ENCODE measurements at places on chromosomes 5 and 9.
A peak's percentile ranks its signal among the peaks of the same experiment; 100 is the strongest.

DNA sequence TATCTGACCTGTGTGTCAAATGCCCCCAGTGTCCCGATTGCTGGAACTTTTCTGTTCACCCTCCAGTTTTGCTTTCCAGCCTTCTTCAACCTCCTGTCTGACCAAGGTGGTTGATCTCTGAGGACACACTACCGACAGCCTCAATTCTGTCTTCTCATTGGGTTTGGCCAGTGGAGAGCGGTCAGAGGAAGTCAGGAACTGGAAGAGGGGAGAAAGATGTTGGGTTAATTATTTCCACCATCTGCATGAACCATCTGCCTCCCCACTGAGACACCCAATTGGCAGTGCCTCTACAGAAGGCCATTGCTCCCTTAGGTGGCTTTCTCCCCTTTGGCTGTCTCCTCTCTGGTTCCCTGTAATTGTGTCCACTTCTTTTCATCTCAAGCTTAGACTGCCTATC lies 154.3 kb upstream of the RAI14 start:
- DNase-seq, result no peak

- no peak for DNase-seq
These were observed 384.6 kb downstream of the BRINP1 start for GRCh38 chr9:118984607-118985006.

DNA sequence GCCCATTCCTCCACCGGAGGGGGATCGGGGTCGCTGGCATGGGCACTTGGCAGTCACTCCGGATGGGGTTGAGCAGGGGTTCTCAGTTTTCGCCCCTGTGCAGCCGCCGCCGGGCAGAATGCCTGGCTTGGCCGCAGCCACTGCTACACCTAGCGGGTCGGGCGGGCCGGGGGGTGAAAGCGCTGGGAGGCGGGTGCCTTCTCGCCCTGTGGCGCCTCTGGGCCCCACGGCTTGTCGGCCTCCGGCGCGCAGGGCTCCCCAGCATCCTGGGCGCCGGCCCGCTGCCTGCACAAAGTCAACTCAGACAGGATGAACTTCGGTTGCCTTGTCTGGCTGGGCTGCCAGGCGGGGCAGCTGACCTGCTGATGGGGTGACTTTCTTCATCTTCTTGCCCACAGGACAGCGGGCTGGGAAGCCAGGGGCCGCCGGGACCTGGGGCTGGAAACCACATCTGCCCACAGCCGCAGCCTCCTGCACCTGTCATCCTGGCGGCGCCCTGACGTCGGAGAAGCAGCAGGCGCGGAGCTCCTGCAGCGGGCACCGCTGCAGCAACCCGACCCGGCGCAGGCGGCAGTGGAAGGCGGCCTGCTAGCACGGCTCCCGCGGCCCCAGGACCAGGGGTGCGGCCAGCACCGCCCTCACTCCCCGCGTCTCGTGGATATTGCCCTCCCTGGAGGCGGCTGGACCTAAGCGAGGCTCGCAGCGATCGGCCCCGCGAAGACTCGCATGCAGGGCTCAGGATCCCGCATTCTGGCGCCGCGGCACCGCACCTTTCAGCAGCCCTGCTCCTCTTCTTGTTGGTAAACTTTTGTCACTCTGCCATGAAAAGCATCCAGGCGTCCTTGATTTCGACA lies 1.3 kb upstream of the ANKRD18A start:
- DNase-seq, result peak; percentile 13

DNA sequence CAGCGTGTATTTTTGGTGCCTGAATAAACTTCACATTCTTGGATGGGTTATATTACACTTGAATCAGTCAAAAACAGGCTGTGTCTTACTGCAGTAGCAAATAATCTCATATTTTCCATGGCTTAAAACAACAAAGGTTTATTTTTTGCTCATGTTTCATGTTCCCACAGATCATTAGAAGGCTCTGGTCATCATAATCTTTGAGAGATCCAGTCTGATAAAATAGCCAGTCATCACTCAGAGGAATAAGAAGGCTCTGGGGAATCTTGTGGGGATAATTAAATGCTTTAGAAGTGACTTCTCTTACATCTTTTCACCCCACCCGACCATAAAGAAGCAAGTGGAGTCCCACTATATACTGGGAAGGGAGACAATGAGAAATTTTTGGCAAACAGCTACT lies 417.7 kb downstream of the PSAT1 start:
- no peak for DNase-seq

- DNase-seq, result no peak
These were observed 248.4 kb downstream of the PLK2 start for GRCh38 chr5:58211441-58211840.

DNA sequence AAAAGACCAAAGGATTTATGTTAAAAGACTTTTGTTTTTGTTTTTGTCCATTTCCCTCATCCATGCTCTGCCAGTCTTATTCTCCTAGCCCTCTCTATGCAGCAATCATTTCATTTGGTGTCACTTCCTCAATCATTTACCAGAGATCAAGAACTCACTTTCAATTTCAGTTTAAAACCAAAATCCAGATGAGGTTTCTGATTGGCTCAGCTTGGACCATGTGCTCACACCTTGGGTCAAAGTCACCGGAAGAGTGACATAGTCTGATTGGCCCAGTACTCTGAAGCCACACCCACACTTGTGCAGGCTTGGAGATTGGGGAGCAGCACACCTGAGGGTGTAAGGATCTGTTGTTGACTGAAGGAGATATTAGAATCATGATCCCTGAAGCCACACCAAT lies 79.6 kb downstream of the TLR4 start:
- peak; percentile 74 for DNase-seq

- DNase-seq, result no peak
These were observed 25.7 kb downstream of the SH3GL2 start for GRCh38 chr9:17604556-17604955.

DNA sequence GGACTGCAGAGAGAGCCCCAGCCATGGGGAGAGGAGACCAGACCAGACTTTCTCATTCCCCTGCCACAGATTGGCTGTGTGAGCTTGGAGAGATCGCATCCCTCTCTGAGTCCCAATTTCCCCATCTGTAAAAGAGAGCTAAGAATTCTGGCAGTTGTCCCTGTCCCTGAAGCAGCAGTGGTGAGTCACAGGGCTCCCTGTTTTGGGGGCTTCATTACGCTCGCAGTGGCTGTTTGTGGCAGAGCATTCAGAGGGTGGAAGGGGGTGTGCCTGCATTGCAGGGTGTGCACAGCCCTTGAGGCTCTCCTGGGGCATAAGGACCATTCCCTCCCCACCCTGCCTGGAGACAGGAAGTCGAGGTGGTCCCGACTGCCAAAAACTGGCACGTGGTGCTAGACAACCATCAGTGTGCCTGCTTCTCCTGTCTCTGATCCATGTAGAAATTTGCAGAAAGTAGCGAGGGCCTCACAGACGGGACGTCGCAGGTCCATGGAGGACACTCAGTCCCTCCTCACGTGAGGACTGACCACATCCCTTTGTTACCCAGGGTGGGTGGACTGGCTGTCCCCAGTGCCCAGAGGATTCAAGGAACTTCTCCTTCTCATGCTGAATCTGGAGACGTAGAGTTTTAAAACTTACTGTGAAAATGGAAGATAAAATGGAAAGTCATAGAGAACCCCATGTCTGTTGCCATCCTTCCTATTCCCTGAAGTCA lies 35.3 kb downstream of the HRH2 start:
- DNase-seq, result no peak

DNA sequence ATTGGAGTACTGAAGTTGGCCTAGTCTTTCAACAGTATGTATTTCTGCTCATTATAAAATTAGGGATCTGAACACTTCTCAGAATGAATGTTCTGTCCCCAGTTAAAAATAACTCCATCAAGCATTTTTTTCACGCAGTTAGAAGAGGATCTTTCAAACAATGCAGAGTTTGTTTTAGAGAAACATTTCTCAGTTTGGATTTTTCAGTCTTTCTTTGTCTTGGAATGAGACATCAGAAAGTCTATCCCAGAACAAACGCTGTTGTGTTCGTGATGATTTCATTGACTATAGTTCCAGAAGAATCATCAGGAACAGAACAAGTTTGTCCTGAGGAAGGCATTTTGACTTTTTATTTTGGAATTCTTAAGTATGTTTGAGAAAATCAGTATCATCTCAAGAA lies 218.7 kb downstream of the ARRDC3 start:
- DNase-seq, result no peak

GRCh38 chr9:7799944-7800285 lies 337 bp upstream of the DMAC1 start:
- DNase-seq, result no peak

GRCh38 chr5:137054335-137054734 lies 444.8 kb downstream of the SPOCK1 start:
- DNase-seq, result no peak

DNA sequence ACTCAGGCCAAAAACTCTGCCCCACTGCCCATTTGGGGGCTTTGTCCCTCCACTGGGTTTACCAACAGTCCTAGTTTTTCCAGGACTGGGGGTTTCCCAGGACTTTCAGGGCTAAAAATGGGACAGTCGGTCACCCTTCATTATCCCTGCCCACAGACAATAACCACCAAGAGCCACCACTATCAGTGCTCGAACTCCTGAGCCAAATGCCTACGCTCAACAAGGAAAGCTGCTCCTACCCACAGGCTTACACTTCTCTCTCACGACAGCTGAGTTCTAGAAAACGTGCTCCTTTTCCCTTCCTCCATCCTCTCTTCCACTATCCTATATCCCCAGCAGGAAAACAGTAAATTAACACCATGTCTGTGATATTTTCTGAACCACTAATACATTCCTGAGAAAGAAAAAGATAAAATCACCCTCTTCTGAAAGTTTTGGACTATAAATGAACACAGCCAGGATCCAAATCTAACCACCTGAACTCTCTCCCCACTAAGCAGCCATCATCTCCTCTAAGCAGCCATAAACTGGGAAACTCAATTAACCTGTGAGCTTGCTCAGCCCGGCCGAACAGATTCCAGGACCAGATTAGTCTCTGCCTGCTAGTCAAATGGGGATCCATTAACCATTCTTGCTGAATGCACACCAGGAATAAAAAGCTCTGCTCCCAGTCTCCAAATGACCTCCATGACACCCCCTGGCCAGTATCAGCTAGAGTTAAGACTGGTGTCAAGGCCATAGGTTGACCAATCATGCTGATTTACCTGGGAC lies 41.8 kb downstream of the KLHL3 start:
- no peak for DNase-seq

GRCh38 chr9:70578720-70579119 lies 164.3 kb upstream of the KLF9 start:
- DNase-seq, result no peak

DNA sequence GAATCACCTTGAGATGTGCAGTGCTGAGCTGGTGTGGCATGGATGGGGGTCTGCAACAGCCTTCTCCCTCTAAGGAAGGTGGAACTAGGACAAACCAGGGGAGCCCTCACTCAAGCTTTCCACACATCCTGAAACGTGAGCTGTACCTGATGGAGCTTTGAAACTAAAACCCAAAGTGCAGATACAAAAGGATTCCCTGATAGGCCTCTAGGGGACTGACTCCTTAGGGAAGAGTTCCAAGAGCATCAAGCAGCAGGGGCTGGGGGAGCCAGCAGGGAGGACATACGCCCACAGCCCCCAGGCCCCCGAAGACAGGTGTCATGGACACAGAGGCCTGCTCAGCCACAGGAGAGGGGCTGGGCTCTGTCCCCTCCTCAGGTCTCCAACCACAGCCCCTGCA lies 17.7 kb downstream of the ARHGEF37 start:
- DNase-seq, result no peak

- DNase-seq, result no peak
These were observed 7.6 kb downstream of the SLC24A2 start for GRCh38 chr9:19781240-19781639.

GRCh38 chr5:138491669-138492559 lies 26.6 kb downstream of the EGR1 start:
- DNase-seq, result peak; percentile 84

DNA sequence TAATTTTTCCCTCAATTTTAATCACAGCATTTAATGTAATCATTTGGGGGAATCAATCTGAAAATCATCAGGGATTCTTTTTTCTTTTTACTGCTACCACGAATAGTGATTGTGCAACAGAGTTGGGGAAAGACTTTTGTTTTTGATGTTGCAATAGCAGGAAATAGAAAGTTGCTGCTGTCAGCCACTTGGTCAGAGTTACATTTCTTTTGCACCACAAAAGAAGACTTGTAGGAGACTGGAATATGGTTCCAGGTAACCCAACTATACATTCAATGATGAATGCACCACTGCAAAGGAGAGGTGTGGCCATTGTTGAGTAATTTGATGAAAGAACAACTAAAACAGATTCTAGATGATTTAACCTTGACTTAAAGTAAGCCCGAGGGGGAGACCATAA lies 46.3 kb upstream of the PALM2AKAP2 start:
- no peak for DNase-seq

GRCh38 chr9:114694146-114694545 lies 12.2 kb upstream of the TEX48 start:
- no peak for DNase-seq

- DNase-seq, result no peak
These were observed 12.6 kb upstream of the SPARC start for GRCh38 chr5:151699071-151699901.

Measured in CD4-positive, CD25-positive, alpha-beta regulatory T cell (primary cell).